Suprapubic skin (tissue), 4 donors: ENCODE measurements at places on chromosomes 3 and 15.

DNA sequence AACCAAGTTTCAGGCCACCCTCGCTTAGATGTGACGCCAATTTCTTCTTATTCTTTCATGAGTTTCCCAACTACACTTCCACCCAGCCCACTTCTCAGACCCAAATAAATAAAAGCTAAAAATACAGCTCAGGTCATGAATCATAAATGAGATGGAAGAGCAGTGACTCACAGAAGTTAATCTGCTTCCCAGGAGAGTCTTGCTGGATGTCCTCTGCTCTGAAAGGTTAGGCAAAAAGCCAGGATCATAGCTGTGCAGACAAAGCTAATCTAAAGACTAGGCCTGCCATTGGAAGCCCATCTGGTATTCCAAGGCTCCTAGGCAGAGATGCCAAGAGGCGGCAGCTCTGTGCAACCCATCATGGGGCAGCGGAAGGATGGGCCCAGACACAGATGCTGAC is 24.1 kb downstream of the SHC4 start:
- DNase-seq, result no peak

GRCh38 chr3:66367979-66368378 is 132.8 kb downstream of the LRIG1 start:
- no peak for DNase-seq

- no peak for DNase-seq
Measured at GRCh38 chr15:34651997-34652725, 68.7 kb upstream of the GOLGA8B start.

GRCh38 chr15:80609512-80609946 is 85.6 kb upstream of the ABHD17C start:
- DNase-seq, result no peak

- peak; percentile 65 for DNase-seq
Measured at GRCh38 chr3:127536830-127537812, 53.4 kb downstream of the TPRA1 start.

- no peak for DNase-seq
Measured at GRCh38 chr3:173938616-173939015, 541.1 kb downstream of the NLGN1 start.

GRCh38 chr3:45642731-45643152 is 46.5 kb upstream of the SACM1L start:
- no peak for DNase-seq

GRCh38 chr3:147408188-147409100 is 721 bp upstream of the ZIC1 start:
- no peak for DNase-seq

DNA sequence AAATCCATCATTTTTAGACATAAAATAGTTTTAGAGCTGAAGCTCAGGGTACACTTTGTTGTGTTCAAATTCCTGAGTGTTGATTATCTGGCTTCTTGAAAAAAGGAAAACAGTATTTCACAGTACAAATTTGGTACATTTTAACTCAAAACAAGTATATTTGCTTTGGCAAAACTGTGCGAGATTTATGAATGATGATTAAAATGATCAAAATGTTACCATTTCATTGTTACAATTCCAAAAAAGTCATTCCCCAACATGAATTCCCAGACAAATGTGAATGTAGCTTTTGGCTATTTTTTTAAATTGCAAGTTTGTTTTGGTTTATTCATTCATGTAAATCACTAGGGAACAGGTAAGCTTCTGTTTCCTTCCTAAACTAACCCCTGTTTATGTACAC is 347.4 kb upstream of the DCBLD2 start:
- DNase-seq, result no peak

DNA sequence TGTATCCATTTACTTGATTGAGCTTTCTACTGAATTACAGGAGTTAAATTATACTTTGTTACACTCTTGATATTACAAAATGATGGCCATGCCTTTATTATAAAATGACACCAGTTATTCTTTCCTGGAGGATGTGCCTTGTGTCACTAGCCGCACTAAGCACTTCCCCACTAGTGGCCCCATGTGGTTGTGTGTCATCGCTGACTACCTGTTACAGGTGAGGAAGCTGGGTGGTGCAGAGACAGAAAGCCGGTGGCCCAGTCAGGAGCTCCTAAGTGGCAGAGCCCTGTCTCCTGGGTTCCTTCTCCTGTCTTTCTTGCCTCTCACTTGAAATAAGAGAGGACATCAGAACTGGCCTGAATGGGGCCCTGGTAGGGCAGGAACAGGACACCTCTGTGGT is 96.8 kb downstream of the IGF1R start:
- DNase-seq, result no peak

GRCh38 chr3:152499791-152500385 is 231.2 kb downstream of the MBNL1 start:
- no peak for DNase-seq

- no peak for DNase-seq
Measured at GRCh38 chr3:8736436-8736835, 2.8 kb downstream of the CAV3 start.

GRCh38 chr3:134645515-134645914 is 5.3 kb downstream of the KY start:
- no peak for DNase-seq

DNA sequence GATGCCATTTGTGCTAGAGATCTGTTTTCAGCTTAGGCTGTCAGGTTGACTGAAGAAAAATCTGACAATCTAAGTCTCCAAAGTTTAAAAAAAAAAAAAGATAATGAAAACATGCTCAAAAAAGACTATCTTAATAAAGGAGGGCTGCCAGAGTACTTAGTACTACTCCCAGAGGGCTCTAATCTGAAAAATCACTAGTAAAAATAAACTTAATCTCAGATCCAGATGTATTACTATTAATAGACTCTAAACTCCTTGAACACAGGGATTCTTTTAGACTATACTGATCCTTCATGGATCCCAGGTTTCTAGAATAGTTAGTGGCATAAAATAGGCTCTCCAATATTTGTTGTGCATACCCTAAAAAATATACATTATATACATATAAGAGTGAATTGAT is 34.0 kb downstream of the TOPBP1 start:
- no peak for DNase-seq

- no peak for DNase-seq
Measured at GRCh38 chr3:128163432-128163831, 10.2 kb downstream of the EEFSEC start.

- peak; percentile 73 for DNase-seq
Measured at GRCh38 chr3:158768361-158768787, 33.5 kb upstream of the MFSD1 start.

- no peak for DNase-seq
Measured at GRCh38 chr3:133211856-133212255, 173.7 kb downstream of the TMEM108 start.

DNA sequence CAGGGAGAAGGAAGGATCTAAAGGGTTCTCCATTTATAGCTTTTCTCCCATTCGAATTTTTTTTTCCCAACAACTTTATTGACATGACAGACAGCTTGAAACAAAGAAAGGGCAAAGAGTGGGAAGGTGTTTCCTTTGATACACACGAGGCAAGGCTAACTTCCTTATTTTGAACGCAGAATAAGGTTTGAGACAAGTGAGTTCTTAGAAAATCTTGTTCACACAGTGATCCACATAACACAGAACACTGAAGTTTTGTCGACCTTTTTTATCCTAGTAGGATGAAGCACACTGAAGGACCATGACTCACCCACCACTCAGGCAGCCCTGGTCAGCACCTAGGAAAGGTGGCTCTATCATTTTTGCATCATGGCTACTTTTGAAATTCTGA is 425.8 kb upstream of the MDFIC2 start:
- DNase-seq, result no peak

DNA sequence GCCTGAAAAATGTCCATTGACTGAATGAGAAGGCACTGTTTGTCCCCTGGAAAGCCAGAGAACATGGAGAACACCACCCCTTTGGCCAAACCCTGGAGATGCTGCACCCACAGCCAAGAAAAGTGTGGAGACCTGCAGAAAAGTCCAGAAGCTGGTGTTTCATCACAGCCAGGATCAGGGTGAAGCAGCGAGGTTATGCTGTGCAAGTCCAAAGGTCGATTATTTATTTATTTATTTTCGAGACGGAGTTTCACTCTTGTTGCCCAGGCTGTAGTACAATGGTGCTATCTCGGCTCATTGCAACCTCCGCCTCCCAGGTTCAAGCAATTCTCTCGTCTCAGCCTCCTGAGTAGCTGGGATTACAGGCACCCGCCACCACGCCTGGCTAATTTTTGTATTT is 5.5 kb upstream of the CTSH start:
- no peak for DNase-seq

- no peak for DNase-seq
Measured at GRCh38 chr15:52789601-52790168, 451 bp downstream of the ONECUT1 start.

DNA sequence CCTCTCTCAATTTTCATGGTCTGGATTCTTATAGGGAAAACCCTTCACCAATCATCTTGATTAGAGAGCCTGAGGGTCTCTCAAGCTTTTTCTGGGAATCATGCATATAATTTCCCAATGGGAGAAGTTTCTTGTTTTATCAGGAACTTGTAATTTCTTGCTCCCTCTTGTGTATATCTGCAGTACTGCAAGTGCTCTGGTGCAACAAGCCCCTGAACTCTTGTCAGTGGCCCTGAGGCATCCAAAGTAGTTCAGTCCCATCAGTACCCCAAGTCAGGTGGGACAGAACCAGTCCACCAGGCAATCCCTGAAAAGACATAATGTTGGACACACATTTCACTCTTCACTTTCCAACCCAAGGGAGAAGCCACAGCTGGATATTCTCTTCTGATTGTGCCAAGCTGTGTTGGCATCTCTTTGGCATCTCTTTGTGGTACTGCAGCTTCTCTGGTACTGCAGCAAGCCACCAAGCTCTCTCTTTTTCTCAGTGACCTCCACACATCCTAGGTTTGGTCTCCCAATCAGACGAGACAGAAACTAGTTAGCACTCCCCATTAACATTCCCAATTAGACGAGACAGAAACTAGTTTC is 214.5 kb downstream of the ZIC4 start:
- DNase-seq, result no peak

DNA sequence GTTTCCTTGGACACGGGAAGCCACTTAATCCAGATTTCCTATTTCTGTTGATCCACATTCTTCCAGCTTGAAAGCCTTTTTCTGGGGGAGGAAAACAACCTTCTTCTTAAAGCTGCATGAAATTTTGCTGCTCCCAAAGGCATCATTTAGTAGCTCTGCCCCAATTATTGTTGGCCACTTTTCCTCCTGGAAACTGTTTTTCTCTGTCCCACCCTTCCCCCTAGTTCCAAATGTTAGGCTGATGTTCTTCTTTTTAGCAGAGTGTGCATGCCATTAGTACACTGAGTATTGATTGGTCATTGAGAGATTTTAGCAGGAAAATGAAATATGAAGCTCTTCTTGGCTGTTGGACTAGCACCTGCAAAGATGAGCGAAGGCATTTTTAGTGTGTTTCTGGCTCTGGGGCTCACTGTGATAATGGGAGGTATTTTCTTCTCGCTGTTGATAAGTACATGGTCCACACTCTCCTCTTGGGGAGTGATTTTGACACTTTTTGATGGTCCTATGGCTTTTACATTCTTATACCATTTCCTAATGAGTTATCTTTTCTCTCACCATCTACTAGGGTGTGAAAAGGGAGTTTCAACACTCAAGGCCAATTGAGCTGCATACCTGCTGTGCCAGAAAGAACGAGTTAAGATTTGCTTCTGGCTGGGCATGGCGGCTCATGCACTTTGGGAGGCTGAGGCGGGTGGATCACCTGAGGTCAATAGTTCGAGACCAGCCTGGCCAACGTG is 200.5 kb downstream of the PTPRG start:
- no peak for DNase-seq

DNA sequence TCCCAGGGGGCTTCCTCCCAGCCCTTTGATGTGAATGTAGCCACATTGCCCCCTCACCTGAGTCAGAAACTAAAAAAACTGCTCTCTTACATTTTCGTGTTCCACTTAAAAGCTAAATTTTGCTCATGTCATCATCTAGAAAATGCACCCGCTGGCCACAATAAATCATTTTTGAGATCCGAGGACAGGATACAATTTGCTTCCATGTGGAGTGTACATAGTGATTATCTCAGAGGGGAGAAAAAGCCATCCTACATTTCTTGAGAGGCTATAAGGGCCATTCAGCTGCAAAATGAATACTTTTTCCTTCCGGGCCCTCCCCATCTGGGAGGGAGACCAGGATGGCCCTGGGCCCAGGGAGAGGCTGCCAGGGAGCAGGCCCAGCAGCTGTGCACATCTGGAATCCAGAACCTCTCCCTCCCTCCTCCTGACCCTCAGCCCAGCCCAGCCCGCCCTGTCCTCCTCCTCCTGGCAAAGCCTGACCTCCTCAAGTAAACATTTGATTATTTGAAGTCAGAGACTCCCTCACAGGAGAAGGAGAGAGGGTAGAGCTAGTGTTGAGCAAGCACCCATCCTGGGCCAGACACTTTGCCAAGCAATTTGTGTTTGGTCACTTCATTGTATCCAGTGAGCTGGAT is 59.1 kb downstream of the CORO2B start:
- DNase-seq, result peak; percentile 84

- DNase-seq, result no peak
Measured at GRCh38 chr3:155385896-155386625, 92.6 kb upstream of the STRIT1 start.

DNA sequence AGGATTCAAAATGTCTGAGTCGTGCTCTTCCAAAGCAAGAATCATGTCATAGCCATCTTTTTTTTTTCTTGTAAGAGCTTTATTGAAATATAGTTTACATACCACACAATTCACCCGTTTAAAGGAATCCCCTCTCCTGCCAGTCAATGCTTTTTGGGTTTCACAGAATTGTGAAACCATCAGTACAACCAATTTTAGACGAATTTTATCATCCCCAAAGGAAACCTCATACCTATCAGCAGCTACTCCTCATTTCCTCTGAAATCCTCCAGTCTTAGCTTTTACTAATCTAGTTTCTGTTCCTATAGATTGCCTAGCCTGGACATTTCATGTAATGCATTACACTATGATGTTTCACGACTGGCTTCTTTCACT is 39.6 kb downstream of the ADIPOQ start:
- no peak for DNase-seq

DNA sequence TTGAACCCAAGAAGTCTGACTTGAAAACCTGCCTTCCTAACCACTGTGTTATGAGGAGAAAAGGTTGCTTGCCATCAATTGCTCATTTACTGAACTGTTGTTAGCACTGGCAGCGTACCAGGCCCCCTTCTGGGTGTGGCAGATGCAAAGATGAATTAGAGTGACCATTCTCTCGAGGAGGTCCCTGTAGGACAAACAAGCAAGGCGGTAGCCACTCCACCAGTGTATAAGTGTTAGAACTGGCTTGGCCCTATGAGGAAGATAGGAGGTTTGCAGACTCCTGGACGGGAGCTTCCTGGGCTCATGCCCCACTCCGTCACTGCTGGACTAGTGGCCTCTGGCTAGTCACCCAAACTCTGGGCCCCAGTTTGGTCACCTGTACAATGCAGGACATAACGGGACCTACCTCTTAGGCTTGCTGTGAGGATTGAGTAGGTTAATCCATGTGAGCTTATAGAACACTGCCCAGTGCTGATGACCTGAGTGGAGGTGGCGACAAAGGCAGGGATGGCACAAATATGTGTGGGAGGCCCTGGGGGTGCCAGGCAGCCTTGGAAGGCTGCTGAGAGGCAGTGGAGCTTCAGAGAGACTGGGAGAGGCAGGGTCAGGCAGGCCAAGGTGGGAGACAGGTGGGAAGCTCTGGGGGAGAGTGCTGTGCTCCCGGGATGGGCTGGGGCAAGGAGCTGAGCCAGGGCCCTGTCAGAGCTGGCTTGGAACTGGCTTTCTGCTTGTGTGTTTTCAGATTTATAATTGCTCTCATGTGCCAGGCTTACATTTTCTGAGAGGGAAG is 145.9 kb downstream of the DNAJB8 start:
- peak; percentile 31 for DNase-seq

- no peak for DNase-seq
Measured at GRCh38 chr15:40087068-40087810, 21.4 kb downstream of the BMF start.

GRCh38 chr3:188826574-188826973 is 345.2 kb upstream of the TPRG1 start:
- DNase-seq, result no peak

GRCh38 chr3:182725372-182726251 is 67.7 kb upstream of the ATP11B start:
- DNase-seq, result no peak
